Activated CD8-positive, alpha-beta memory T cell treated with anti-CD3 and anti-CD28 coated beads for 4 hours (primary cell): ENCODE measurements at places on chromosomes 1 and 21.

DNA sequence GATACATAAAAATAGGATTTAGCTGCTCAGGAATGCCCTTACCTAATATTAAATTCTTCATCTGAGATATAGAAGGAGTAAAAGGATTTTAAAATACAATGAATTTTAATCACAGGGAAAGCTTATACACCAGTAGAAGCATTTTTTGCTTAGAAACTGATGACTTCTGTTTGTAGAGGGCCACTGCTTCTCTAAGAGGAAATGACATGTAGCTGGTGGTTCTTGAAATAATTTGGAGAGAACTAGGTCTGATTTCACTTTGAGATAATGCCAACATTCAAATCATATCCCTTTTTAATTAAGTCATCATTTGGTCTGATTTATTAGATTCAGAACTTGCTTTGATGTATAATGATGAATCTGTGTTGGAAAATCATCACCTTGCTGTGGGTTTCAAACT is 166.6 kb upstream of the SGIP1 start:
- no peak for DNase-seq

DNA sequence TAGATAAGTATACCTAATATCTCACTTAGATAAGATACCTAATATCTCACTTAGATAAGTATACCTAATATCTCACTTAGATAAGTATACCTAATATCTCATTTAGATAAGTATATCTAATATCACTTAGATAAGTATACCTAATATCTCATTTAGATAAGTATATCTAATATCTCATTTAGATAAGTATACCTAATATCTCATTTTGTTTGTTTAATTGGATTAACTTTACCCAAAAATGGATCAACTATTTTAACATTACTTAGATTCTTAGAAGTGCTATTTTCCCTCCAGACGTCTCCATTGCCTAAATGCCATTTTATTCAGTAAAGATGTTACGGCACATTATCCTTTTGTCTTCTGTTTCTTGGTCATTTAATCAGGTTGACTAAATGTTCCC is 346.4 kb downstream of the CHRM3 start:
- no peak for DNase-seq

GRCh38 chr1:44609768-44610526 is 64.3 kb downstream of the TMEM53 start:
- no peak for DNase-seq

GRCh38 chr1:112232848-112233247 is 163.2 kb upstream of the CTTNBP2NL start:
- no peak for DNase-seq

- DNase-seq = no peak
Observed at GRCh38 chr1:1599935-1600860, at the start of gene FNDC10. Gene FNDC10 (minus strand): TSS chr1:1600135. CDS start chr1:1600015, 120 bp downstream.

DNA sequence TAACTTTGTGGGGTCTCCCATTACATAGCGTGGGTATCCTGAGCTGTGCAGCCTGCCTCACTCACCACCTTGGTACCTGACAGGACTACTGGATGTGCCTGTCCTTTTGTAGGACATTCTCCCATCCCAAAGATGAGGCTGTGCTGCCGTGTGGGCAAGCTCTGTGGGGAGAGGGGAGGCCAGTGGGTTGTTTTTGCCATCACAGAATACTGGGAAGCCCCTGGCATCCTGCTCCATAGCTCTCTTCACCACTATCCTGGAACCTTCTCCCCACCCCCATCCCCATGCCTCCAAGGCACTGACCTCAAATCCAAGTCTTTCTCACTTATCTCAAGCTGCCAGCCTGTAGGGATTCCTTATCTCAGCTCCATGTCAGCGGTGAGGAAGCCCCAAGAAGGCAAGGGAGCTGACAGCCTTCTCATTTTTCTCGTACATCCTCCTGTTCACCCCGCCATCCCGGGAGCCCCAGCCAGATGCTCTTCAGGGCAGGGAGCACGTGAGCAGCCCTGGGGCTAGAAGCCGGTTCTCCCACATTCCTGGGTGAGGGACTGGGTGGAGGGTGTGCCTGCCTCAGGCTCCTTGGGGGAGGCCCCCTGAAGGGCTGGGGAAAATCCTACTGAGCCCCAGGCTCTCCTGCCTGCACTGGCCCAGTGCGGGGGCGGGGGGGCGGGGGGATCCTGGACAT is 2.4 kb upstream of the ELF3 start:
- DNase-seq = no peak

DNA sequence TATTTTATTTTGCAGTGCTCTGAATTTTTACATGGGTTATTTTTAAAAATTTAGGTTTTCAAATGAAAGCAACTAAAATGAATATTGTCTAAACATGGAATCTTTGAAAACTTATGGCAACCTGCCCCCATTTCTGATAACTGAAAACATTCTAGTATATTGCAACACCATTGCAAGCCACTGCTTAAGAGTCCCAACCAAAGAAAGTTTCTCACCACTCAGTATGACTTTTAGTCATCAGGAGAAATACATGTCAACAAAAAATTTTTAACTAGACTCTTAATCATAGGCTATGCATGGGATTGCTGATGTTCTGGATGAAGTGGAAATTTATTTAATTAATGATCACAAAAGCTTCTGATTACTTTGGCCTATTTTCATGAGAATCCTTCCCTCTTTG is 112.1 kb downstream of the TNFSF18 start:
- no peak for DNase-seq

- no peak for DNase-seq
Observed at GRCh38 chr1:33338440-33339211, 17.7 kb upstream of the A3GALT2 start.

- DNase-seq = no peak
Observed at GRCh38 chr1:231177226-231177625, 15.4 kb downstream of the TRIM67 start.

- no peak for DNase-seq
Observed at GRCh38 chr1:42993502-42994136, 35.0 kb upstream of the SLC2A1 start.

DNA sequence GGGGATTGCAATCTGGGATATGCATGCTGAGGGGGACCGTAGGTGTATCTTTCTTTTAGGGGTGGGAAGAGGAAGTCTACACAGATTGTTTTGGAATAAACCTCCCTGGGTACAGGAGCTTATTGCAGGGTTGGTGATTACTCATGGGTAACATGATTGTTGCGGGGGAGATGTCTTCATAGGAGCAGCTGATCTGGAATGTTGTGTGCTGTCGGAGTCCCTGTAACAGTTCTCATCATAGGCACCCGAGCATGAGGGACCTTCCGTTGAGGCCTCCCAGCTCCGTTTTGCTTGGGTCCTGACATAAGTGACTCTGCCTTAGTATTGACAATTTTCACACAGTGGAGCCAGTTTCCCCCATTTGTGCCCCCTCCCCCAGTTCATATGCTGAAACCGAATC is 4.2 kb upstream of the PRXL2B start:
- DNase-seq = no peak

GRCh38 chr1:59751801-59752200 is 62.9 kb upstream of the HOOK1 start:
- DNase-seq = no peak

DNA sequence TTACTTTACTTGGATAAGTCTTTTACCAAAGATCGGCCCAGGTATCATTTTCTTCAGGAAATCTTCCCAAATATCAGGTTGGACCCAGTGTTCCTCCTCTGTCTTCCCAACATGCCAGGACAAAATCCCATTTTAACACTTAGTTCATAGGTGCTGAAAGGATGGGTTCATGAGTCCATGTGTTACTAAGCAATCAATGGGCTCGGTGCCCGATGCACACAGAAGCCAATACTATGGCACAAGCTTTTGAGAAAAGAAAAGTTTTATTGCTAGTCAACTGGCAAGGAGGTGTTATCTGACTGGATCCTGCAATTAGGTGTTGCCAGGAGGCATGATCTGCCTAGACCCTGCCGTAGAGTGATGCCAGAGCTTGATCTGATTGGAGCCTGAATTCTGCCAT is 133.3 kb upstream of the SLC44A3 start:
- no peak for DNase-seq

- no peak for DNase-seq
Observed at GRCh38 chr1:54577612-54578011, 29.6 kb downstream of the ACOT11 start.

DNA sequence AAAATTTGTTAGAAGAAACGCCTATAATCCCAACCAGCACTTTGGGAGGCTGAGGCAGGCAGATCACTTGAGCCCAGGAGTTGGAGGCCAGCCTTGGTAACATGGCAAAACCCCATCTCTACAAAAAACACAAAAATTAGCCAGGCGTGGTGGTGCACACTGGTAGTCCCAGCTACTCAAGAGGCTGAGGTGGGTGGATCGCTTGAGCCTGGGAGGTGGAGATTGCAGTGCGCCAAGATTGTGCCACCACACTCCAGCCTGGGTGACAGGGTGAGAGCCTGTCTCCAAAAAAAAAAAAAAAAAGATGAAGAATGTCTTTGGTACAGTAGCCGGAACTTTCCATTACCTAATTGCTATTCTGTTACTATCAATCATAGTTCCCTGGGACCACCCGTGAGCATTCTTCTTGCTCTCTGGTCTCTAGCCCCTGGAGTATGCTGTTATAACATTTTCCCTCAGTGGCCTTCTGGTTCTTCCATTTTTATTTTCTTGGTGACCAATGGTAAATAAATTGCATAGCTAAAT is 43.4 kb downstream of the WASF2 start:
- no peak for DNase-seq

DNA sequence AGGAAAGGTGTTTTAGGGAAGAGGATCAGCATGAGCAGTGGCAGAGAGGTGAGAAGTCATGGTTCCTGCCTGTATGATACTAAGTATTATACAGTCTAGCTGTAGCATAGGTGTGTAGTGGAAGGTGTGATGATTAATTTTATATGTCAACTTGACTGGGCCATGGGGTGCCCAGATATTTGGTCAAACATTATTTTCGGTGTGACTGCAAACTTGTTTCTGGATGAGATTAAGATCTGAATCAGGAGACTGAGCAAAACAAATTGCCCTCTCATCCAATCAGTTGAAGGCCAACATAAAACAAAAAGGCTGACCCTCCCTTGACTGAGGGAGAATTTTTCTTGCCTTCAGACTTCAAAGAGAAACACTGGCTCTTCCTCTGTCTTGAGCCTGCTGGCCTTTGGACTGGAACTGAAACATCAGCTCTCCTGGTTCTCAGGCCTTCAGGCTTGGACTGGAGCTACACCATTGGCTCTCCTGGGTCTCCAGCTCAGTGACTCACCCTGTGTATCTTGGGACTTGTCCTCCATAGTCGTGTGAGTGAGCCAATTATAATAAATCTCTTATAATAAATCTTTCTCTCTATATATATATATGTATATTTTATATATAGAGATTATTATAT is 6.8 kb upstream of the CDC42 start:
- DNase-seq = no peak

DNA sequence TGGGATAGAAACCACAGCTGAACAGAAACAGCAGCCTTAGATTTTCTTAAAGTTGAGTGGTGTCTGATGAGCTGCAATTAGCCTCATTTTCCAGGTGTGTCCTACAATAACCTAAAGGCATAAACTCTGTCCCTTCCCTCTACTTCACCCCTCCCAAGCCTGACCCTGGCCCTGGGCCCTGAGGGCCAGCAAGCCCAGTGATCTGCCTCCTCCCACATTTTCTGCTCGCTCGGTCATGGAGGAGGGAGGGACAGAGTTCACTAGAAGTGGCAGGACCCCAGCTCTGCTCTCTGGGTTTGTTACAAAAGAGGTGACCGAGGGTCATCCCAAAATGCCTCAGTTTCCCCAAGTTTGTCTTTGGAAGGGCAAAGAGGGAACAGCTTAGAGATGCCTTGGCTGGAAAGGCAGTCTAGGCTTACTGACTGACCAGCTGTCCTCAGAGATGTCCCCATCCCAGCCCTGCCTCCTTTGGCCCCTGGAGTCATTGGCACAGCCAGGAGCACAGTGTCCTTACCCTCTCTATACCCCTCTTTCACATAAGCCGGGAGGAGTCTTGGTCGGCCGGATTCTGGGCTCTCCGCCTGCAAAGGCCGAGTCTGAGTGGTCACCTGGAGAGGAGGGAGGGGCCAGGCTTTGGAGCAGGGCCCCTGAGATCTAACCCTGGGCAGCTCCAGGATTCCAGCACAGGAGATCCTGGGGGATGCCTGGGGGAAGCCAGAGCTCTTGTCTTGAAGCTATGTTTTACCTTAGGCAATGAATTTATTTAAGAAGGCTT is 172.7 kb downstream of the PTPRU start:
- no peak for DNase-seq

DNA sequence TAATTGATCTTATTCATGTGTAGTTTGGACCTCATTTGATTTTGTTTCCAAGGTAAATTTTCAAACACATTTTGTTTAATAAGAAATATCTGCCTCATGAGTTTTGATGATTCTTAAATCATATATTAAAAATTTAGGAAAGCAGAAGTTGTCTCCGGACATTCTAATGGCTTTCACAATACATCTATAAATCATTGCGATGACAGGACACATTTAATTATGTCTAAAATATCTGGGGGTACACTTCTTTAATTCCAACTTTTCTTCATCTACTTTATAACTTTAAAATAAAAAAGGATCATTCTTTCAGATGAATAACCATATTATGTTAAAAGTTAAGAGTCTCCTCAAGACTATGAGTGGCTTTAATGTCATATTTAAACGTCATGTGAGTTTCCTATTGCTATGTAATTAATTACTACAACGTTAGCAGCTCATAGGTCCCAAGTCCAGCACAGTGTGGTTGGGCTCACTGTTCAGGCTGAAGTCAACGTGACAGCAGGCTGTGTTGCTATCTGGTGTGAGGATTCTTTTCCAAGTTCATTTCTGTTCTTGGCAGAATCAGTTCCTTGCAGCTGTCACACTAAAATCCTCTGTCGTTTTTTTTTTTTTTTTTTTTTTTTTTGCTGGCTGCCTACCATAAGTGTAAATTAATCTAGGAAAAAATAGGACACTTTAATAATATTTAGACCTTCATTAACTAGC is 893.5 kb downstream of the LTN1 start:
- DNase-seq = no peak

GRCh38 chr1:44239331-44239960 is 26.2 kb downstream of the DMAP1 start:
- no peak for DNase-seq
